ENCODE measurements at places on chromosomes 5 and 9.

GRCh38 chr9:112009656-112010055 lies 113.0 kb downstream of the UGCG start:
- H3K4me1 ChIP-seq, result peaks cover 18% of the 10 kb centered on the region
- no peak overlapping the region for H3K27ac ChIP-seq
- H3K27me3 ChIP-seq, result no peaks in the 10 kb centered on the region
- no peaks in the 10 kb centered on the region for H3K36me3 ChIP-seq
- DNase-seq, result no peak

- no peaks in the 10 kb centered on the region for H3K27me3 ChIP-seq
- no peaks in the 10 kb centered on the region for H3K36me3 ChIP-seq
- no peak for DNase-seq
These were observed 18.5 kb downstream of the AGTPBP1 start for GRCh38 chr9:85723215-85723614.

DNA sequence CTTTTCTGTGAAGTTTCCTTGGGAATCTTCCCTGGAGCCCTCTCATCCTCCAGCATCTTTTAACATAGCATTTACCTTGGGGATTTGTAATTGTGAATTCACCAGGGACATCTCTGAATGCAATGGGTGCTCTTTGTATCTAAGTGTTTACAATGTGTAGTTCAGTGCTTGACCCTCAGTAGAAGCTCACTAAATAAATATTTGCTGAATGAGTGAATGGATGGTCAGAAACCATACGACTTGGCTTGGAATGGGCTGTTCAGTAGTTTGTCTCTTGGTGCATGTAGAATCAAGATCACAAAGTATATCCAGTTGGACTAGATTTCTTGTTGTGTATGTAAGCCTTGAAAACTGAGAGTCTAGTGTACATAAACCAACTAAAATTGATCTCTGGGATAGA lies 81.8 kb upstream of the MEF2C start:
- H3K4me1 ChIP-seq, result no peaks in the 10 kb centered on the region
- H3K36me3 ChIP-seq, result no peaks in the 10 kb centered on the region
- no peak for DNase-seq
- no peak overlapping the region for H3K4me3 ChIP-seq

DNA sequence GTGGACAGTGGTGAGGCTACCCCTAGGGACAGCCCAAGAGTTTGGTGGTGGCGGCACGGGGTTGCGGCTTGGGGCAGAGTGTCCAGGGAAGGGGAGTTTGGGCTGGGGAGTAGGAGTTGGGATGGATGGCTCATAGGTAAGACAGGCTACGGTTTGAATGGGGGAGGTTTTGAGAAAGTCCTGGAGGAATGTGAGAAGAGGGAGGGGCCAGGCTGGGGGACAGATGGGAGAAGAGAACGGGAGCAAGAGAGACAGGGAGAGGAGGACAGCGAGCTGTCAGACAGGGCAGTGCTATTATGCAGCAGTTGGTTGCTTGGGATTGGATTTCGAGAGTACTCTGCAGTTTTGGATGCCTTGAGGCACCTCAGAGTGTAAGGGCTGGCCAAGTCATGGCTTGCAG lies 24.5 kb downstream of the PSD2 start:
- no peak overlapping the region for H3K4me3 ChIP-seq
- H3K27ac ChIP-seq, result no peak overlapping the region
- no peak for DNase-seq
- H3K36me3 ChIP-seq, result no peaks in the 10 kb centered on the region
- no peaks in the 10 kb centered on the region for H3K27me3 ChIP-seq

GRCh38 chr5:156087577-156088110 lies 239.3 kb upstream of the SGCD start:
- no peaks in the 10 kb centered on the region for H3K27me3 ChIP-seq
- H3K27ac ChIP-seq, result no peak overlapping the region
- H3K4me3 ChIP-seq, result no peak overlapping the region
- no peaks in the 10 kb centered on the region for H3K4me1 ChIP-seq

GRCh38 chr5:12691330-12691729 lies 787.1 kb upstream of the CTNND2 start:
- no peak overlapping the region for H3K27ac ChIP-seq
- H3K36me3 ChIP-seq, result no peaks in the 10 kb centered on the region
- no peak overlapping the region for H3K4me3 ChIP-seq
- H3K27me3 ChIP-seq, result no peaks in the 10 kb centered on the region
- no peaks in the 10 kb centered on the region for H3K4me1 ChIP-seq
- no peak for DNase-seq

DNA sequence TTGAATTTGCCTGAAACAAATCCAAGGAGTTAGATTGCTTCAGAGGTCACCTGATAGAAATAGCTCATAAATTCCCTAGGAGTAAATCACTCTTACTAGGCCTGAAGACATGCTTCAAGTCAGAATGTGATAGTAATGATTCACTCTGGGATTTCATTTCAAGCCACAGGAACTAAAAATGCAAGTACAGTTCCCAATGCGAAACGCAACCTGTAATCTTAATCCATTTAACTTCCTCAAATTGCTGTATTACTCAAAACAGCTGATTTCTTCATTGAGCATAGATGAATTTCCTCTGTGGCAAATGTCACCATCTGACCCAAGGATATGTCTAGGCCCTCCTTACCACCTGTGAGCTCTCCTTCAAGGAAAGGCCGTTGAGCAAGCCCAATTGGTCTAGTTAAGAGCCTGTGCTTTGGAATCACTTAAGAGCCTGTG lies 32.1 kb upstream of the IL6ST start:
- H3K27me3 ChIP-seq, result no peaks in the 10 kb centered on the region
- H3K4me1 ChIP-seq, result no peaks in the 10 kb centered on the region
- H3K4me3 ChIP-seq, result no peak overlapping the region
- DNase-seq, result no peak
- no peak overlapping the region for H3K27ac ChIP-seq

DNA sequence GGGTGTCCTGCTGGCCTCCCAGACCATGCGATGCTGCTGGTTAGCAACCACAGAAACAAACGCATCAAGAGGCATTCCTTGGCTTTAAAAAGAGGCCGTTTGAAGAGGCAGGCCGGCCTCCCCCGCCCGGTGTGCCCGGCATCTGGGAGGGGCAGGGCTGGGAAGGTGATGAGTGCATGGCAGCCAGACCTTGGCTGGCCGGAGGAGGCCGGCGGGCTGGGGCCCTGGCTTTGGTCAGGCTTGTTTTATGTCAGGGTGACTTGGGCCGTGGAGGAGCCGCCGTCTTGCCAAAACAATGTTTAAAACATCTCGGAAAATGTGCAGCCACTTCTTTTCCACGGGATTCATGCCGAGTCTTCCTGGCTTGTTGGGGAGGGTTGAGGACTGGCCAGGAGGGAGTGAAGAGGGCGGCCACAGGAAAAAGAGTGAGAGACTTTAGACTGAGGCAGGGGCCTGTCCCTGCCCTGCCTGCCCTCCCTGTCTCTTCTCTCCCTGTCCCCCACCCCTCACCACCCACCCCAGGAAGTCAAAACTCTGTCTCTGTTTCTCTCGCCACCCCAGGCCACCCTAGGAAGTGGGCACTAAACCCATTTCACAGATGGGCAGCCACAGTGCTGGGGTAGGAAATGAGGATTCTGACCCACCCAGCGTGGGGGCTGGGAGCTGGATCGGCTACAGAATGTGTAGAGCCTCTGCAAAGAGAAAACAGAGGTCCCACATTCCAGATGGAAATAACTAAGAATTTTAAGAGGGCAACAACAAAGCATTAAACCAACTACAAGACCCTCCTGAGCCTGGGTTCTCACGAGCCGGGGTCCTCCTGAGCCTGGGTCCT lies 143.0 kb downstream of the RXRA start:
- DNase-seq, result no peak
- peaks cover 10% of the 10 kb centered on the region for H3K4me1 ChIP-seq
- H3K27ac ChIP-seq, result peak overlapping the region; percentile 24
- no peaks in the 10 kb centered on the region for H3K27me3 ChIP-seq
- no peaks in the 10 kb centered on the region for H3K36me3 ChIP-seq

- H3K4me3 ChIP-seq, result peak overlapping the region; percentile 65
- no peak for DNase-seq
- H3K27me3 ChIP-seq, result peaks cover 100% of the 10 kb centered on the region
- peaks cover 49% of the 10 kb centered on the region for H3K4me1 ChIP-seq
- H3K27ac ChIP-seq, result peak overlapping the region; percentile 27
These were observed 1.0 kb downstream of the PRDM6 start for GRCh38 chr5:123089914-123090660.

GRCh38 chr5:78587775-78588291 lies 60.7 kb downstream of the LHFPL2 start:
- H3K27ac ChIP-seq, result peak overlapping the region; percentile 55
- H3K4me1 ChIP-seq, result peaks cover 19% of the 10 kb centered on the region
- H3K36me3 ChIP-seq, result no peaks in the 10 kb centered on the region
- no peaks in the 10 kb centered on the region for H3K27me3 ChIP-seq
- no peak for DNase-seq
- no peak overlapping the region for H3K4me3 ChIP-seq

DNA sequence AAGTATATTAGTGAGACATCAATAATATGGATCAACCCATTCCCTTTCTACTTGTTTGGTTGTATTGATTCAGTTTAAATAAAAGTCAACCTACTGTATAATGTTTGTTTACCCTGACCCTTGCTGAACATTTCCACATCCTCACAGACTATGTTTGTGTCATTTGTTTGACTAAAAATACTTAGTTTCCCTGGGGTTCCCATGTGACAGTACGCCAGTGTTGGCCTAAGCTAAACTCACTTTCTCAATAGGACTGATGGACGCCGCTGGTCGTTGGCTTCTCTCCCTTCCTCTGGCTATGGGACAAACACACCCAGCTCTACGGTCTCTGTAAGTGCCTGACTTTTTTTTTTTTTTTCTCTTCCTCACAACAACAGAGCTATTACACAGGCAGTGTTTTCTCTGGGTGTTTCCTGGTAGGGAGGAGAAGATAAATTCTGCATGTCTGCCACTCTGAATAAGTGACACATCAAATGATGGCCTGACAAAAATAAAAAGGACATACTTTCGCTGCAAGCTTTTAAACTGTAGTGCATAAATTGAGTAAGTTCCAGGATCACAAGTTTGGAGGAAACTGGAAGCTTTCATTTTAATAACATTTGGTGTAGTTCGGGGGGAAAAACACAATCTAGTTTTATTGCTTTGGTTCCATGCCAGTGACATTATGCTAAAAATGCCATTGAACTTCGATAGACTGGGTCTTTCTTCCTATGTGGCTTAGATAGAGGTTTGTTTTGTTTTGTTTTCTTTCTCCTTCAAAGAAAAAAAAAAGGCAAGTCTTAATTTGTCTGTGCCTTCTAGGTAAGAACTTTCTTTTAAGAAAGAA lies 101.0 kb downstream of the CD180 start:
- peaks cover 3% of the 10 kb centered on the region for H3K36me3 ChIP-seq
- no peaks in the 10 kb centered on the region for H3K27me3 ChIP-seq
- peak overlapping the region; percentile 83 for H3K27ac ChIP-seq
- DNase-seq, result peak; percentile 88

DNA sequence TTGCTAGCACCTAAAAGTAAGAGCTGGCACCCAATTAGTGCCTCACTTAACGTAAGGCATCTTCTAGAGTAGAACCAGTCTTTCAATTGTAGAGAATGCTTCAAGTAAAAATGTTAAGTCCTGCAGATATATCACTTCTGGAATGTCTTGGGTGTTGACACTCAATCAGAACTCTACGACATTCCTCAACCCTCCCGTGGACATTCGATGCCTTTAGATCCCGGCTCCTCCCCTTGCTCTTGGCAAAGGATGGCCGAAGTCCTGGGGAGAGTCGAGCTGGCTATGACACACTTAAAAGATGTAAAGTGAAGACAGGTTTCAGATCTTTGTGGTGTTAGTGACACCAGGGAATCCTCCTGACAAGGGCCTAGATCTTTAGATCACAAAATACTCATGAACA lies 87.5 kb upstream of the ERCC6L2 start:
- no peak for DNase-seq
- H3K27me3 ChIP-seq, result peaks cover 3% of the 10 kb centered on the region
- no peak overlapping the region for H3K4me3 ChIP-seq
- no peaks in the 10 kb centered on the region for H3K4me1 ChIP-seq

DNA sequence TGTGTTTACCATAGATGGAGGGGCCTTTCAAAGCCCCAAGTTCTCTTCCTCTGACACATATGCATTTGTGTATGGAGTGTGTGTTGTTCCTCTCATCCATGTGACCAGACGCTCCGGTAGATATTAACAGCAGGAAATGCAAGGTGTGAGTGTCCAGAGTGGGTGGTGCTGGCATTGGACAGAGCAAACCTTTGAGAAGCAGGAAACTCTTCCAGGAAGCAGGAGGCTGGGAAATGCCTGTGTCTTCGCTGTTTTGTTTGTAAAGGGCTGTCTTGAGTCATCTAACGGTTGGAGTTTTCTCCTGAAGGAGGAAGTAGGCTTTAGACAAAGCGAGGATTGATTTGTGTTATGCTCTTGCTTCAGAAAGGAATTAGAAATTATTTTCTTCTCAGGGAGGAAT lies 370.9 kb downstream of the PLK2 start:
- H3K36me3 ChIP-seq, result no peaks in the 10 kb centered on the region
- H3K4me1 ChIP-seq, result no peaks in the 10 kb centered on the region
- H3K27me3 ChIP-seq, result no peaks in the 10 kb centered on the region
- no peak for DNase-seq
- no peak overlapping the region for H3K27ac ChIP-seq

Data from suprapubic skin (tissue), 4 donors.